ENCODE measurements at places on chromosomes 5 and 9. TPM values are rescaled to one million over a fixed set of nuclear protein-coding genes. Genes with fewer than 3 reads are reported as not detected.

Gene GDNF
- not detected for total RNA-seq

Gene CMYA5
- not detected for total RNA-seq

Gene SHOC1
- not detected for total RNA-seq

Gene LCN2
- not detected for total RNA-seq

Gene SPINK6
- not detected for total RNA-seq

Gene TRIM7
- 14.3 TPM for total RNA-seq

Gene SPATA31D4
- total RNA-seq, result not detected

Gene FYB1
- not detected for total RNA-seq

Gene WNT8A
- total RNA-seq, result not detected

Gene BAAT
- not detected for total RNA-seq

Gene ECSCR
- total RNA-seq, result 312 TPM

Gene LCN12
- not detected for total RNA-seq

Gene ARHGEF39
- total RNA-seq, result 1.5 TPM

Gene ADGRV1
- 0.15 TPM for total RNA-seq
